Left forelimb (tissue), 1 donor: ENCODE measurements at places on chromosomes 6 and 20.

GRCh38 chr6:32046450-32047083, 8.4 kb downstream of the CYP21A2 start:
- DNase-seq: peak; percentile 74

GRCh38 chr6:80338201-80338836, 231.8 kb downstream of the BCKDHB start:
- DNase-seq: no peak

DNA sequence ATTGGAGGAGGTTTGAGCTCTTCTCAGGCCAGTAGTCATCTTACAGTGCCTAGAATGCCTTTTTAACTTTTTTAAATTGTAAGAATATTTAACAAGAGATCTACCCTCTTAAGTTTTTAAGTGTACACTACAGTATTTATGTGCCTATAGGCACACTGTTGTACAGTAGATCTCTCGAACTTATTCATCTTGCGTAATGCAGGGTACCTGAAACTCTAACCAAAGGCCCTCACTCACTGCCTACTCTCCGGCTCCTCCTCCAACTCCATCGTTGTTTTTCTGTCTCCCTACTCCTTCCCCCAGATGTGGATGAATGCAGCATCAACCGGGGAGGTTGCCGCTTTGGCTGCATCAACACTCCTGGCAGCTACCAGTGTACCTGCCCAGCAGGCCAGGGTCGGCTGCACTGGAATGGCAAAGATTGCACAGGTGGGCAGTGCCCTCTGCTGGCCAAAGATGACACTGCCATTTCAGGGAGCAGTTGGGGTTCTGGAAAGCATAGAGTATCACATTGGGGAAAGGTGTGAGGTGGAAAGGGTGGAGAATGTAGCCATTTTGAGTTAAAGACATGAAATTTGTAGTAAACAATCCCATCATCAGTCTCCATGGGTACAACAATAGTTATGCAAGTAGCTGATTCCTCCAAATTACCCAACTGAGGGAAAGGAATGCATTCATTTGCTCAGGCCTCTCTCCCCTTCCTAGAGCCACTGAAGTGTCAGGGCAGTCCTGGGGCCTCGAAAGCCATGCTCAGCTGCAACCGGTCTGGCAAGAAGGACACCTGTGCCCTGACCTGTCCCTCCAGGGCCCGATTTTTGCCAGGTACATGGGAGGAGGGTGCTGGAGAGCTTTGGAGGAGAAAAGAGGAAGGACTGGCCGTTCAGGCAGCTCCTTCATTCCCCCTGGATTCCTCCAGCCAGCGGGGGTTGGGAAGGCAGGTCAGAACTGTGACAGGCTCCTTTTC, 18.4 kb upstream of the ZNF76 start:
- peak; percentile 83 for DNase-seq

GRCh38 chr20:18041462-18041861, 16.3 kb downstream of the OVOL2 start:
- DNase-seq: no peak

DNA sequence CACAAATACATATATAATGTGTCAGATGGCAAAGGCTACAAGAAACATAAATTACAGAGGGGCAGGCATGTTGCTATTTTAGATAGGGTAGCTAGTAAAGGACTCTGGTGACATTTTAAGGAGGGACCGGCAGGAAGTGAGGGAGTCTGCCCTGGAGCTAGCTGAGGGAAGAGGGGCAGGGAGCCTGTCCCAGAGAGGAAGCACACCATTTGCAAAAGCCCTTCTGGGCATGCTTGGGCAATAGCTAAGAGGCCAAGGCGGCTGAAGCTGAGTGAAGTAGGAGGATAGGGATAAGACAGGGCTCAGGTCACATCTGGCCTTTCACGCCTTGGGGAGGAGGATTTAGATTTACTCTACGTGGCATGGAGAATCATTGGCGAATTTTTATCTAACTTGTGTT, 96.2 kb downstream of the RTN4IP1 start:
- no peak for DNase-seq

- no peak for DNase-seq
These were observed 18.7 kb downstream of the MOCS3 start for GRCh38 chr20:50977066-50978021.

DNA sequence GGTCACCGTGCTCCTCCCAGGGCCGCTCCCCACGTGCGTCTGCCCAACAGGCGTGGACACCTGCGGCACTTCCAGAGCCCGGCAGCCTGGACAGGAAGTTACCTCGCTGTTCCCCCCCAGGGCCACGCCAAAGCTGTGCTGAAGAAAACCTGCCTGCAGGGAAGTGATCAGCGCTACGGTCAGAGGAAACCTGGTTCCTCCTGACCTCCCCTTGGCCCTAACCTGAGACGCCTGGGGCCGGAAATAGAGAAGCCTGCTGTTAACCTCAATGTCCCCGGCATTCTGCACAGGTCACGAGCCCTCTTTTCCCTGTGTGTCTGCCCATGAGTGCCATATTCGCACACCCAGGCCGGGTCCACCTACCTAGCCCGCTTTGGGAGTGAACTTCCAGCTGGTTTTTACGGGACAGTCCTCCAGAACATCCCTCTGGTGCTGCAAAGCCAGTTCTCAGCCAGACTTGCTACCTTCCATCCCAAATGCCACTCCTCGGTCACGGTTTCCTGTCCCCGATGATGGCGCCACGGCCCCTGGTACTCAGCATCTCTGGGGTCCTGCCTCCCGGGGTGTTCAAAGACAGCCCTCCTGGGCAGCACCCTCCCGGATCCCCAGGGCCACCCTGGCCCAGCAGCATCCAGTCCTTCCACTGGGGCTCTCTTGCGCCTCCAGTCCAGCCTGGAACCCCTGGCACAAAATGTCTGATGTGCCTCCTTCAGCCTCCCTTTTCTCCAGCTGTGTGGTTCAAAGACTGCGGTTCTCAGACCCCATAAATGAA, 12.0 kb upstream of the IRF4 start:
- DNase-seq: no peak

DNA sequence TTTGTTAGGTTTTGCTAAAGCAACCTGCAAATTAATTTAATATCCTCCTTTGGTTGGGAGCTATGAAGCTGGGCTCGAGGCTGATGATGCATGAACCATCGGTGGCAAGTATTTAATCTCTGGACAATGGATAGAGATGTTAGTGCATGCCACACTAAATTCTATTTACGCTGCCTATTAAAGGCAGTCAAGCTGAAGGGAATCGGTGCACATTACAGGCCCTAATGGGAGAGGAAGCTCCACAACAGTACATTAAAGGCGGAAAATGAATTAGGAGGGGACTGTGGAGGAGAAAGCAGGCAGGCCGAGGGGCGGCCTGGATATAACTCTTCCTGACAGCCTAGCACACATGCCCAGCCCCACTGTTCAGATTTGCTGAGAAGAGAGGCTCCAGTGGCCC, 132.4 kb upstream of the MAFB start:
- DNase-seq: no peak

GRCh38 chr6:92945799-92946198, 473.6 kb downstream of the EPHA7 start:
- no peak for DNase-seq

- no peak for DNase-seq
These were observed 188.2 kb upstream of the FOXQ1 start for GRCh38 chr6:1123386-1124375.

DNA sequence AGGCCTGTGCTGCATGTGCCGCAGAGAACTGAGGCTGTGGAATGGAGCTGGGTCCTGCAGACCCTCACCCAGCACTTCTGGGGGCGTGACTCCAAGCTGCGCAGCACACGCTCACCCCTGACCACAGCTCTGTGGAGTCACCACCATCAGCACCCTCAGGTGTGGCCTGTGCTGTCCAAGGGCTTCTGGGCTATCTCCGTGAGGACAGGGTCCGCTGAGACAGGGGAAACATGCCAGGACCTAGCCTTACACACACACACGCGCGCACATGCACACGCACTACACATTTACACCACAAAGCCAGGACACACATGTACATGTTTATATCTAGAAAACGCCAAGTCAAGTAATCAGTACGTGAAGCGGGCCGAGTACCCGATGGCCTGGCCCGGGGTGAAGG, 26.8 kb upstream of the TCFL5 start:
- DNase-seq: no peak

GRCh38 chr6:14110001-14110818, 7.4 kb upstream of the CD83 start:
- no peak for DNase-seq
